CD4-positive, alpha-beta T cell treated with Interleukin-6 for 4 hours (primary cell): ENCODE measurements at places on chromosomes 2 and 18.

- DNase-seq, result no peak
Observed at GRCh38 chr18:69401226-69401971, 711 bp downstream of the DOK6 start.

DNA sequence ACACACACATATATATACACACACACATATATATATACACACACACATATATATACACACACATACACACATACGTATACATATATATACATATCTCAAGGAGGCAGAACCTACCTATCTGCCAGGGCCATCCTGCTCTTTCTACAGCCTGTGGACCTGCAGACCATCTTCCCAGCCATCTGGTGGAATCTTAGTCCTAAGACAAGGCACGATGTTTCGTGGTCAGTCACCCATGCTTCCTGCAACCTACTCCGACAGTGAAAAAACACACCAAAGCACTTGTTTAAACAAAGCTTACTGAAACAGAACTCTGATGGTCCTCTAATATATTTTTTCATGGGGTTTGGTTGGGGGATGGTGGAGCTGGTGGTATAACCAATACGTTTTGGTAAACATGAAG is 164.2 kb upstream of the ZNF521 start:
- DNase-seq, result no peak

DNA sequence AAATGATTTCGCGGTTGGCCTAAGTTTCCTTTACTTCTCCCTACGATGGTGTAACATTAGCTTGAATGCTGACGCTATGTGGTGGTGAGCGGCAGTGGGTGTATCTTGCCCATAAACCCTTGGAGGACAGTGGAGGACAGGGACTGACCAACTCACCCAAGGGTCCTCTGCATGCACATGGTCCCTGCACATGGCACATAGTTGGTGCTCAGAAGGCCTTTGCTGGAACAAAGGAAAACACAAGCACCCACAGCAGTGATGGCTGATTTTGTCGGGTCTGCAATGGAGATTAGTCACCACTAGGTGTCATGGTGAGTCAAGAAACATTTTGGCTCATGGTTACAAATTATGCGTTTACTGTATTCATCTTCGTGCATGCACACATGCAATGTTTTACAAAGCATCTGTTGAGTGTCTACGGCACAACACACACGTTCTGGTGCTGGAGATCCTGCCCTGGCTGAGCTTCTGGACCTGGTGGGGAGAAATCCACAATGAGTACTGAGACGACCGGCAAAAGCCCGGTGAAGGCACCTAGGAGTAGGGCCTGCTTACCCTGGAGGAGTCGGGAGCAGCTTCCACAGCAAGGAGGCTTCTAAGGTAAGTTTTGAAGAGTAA is 44.0 kb downstream of the PDCL3 start:
- peak; percentile 42 for DNase-seq

GRCh38 chr2:71888751-71889445 is 258.8 kb downstream of the CYP26B1 start:
- no peak for DNase-seq

DNA sequence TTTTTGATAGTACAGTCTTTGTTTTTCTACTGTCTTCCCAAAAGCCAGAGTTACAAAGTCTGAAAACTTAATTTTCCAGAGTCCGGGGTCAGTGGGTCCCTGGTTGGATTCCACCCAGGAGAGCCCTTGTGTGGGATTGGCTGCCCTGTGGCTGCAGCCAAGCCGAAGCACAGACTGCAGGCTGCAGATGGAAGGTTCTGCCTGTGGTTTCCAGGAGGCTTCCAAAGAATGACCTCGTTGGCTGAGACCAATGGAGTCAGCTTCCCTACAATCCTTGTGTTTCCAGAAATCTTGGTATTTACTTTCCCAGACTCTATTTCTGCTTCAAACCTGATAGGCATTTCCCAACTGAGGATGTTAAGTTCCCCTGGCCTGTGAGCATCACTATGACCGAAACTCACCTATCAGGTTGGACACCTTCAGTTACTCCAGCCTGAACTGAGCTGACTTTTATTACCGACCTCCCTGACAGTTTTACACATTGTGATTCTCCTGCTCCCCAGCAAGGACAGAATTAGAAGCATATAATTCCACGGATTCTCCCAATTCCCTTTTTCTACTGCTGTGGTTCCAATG is 117.5 kb upstream of the CCDC68 start:
- DNase-seq, result no peak

DNA sequence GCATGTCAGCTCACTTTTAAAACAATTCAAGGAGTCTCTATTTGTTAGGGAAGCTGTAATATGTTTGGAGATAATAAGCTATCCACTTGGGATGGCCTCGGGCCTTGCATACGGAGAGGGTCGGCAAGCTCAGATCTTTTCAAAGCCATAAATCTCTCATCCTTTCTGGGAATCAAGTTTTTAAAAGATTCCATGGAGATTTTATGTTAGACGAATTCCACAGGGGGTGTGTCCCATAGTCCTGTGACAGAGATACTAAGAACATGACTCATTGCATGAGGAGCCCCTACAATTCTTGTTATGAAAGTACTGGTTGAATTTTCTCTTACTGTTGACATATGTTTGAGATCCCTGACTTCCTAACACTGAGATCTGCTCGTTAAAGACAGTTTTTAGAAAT is 108.7 kb downstream of the FEZ2 start:
- DNase-seq, result no peak

- no peak for DNase-seq
Observed at GRCh38 chr2:15732341-15733077, 140.8 kb downstream of the DDX1 start.

GRCh38 chr2:226873826-226874225 is 38.0 kb downstream of the RHBDD1 start:
- DNase-seq, result no peak

DNA sequence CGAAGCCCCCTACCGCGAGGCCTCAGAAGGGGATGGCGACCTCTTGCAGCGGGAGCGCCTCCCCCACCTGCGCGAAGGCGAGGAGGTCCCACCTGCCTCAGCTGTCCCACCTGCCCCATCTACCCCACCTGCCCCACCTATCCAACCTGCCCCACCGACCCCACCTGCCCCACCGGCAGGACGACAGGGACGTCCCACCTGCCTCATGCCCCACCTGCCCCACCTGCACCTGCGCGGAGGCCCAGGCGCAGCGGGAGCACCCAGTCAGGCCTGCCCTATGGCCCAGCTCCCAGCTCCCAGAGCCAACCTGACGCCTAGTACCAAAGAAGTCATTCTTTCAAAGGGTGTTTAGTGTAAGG is 489.1 kb upstream of the SMIM21 start:
- no peak for DNase-seq

- DNase-seq, result no peak
Observed at GRCh38 chr18:57444301-57444759, 9.2 kb downstream of the ONECUT2 start.

- peak; percentile 46 for DNase-seq
Observed at GRCh38 chr2:174717273-174717672, 47.0 kb downstream of the CHRNA1 start.

DNA sequence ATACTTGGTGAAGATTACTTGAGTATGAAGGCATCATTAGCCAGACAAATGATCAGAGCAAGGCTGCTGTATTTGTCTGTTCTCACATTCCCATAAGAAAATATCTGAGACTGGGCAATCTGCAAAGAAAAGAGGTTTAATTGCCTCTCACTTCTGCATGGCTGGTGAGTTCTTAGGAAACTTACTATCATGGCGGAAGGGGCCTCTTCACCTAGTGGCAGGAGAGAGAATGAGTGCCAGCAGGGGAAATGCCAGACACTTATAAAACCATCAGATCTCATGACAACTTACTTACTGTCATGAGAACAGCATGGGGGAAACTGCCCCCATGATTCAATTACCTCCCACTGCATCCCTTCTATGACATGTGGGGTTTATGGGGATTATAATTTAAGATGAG is 452.3 kb downstream of the GALR1 start:
- no peak for DNase-seq

GRCh38 chr18:9845256-9845655 is 40.5 kb upstream of the TXNDC2 start:
- no peak for DNase-seq

GRCh38 chr18:78679031-78679430 is 300.6 kb upstream of the SALL3 start:
- DNase-seq, result no peak

- no peak for DNase-seq
Observed at GRCh38 chr2:30178618-30179434, 32.0 kb downstream of the YPEL5 start.

DNA sequence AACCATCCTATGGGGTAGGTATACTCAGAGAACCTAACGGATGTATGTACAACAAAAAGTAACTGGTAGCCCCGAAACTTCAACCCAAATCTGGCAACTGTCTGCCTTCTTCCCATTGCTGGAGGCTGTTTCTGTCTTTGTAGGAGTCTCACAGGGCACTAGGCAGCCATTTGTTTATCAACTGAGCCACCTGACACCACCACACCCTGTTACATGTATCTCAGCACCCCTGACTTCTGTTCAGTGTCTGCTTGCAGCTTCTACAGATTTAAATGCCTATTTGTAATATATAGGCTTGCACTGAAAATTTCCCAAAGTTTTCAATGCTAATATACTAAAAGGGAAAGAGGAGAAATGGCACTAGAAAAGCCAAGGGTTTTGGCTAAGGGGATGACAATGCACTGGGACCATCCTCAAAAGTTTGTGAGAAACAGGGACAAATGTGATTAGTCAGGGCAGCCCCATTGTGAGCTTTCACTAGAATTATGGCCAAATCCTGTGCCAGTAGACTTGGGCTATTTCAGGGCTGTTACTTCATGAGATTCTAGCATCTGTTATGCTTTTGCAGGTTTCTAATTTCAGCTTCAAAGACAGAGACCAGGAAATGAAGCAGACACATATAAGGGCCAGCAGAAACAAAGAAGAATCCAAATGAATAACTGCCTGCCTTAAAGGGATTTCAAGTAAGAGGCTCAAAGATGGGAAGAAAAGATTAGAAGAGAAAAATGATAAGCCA is 103.3 kb downstream of the MYO5B start:
- DNase-seq, result no peak

DNA sequence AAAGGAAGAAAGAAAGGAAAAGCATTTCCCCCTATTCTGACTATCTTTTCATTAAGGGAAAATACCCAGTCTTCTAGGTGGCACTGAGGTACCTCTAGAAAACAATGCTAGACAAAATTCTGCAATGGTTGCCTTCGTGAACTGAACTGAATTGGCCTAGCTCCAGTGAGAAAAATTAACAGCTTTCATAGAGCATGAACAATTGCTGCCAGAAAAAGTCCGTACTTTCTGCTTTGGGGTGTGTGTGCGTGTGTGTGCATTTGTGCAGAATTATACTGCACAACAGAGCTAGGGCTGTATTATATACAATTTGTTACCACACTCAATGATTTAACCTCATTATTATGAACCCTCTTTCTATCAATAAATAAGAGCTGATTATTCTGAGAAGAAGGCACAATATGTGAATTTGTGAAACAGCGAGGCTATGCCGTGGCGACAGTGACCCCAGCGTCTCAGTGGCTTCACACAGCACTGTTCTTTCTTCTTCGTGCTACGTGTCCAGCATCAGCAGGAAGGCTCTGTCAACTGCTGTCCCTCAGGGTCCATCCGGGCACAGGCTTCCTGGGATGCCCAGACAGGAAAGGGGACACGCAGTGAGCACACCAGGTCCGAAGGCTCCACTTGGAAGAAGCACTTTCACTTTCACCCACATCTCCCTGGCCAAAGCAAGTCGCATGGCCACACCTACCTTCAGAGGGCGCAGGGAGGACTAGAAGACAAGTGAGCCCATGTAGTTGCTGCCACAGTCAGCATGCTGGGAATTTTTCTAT is 47.5 kb downstream of the PTGR3 start:
- peak; percentile 60 for DNase-seq

DNA sequence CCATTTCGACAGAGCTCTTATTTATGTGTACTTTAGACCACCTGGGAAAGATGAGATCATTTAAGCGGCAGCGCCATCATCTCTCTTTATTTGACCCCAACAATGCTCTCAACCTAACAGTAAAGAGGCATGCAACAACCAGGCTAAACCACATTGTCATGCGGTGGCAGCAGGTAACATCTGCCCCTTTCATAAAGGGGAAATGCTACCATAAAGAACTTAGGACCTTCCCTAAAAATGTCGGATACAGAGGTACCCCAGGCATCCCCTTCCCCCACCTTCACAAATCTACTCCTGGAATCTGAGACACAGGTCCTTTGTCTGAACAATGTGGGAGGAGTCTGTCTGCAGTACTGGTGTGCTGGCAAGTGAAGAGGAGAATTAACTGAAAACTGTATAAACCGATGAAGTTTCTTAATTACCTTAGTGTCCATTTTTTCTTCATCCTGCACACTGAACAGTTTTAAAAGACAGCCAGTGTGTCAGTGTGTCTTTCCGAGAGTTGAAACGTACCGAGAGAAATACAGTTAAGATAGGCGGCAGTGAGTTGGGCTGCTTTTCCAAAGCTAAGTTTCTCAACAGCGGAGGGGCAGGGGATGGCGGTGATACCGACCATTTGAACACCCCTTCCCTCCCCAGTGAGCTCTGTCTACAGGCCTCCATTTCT is 1.9 kb downstream of the MEX3C start:
- DNase-seq, result peak; percentile 31

GRCh38 chr2:85921659-85922058 is 32.9 kb upstream of the ST3GAL5 start:
- no peak for DNase-seq

DNA sequence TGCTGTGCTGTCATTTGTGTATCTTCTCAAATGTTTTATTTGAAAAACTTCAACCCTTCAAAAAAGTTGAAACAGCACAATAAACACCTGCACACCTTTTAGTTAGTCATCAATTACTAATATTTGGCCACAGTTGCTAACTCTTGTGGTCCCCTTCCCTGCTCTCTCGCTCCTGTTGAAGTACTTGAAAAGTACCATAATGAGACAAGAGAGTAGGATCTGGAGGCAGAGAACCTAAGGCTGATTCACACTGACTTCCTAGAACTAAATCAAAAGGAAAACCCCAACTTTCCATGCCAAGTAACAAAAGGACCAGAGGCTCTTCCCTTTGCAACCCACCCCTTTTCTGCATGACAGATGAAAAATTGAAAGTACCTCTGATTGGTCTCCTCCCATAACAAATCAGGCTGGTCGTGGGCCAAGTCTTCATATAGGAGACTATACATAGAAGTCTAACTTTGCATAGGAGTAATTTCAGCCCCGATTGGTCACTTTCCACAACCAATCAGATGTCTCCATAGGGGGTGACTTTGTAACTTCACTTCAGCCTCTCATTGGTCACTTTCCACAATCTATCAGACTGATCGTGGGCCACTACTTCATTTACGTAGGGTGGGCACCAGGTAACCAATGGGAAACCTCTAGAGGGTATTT is 179.7 kb downstream of the EPHA4 start:
- DNase-seq, result no peak
